ENCODE measurements at places on chromosomes 1 and 21.

DNA sequence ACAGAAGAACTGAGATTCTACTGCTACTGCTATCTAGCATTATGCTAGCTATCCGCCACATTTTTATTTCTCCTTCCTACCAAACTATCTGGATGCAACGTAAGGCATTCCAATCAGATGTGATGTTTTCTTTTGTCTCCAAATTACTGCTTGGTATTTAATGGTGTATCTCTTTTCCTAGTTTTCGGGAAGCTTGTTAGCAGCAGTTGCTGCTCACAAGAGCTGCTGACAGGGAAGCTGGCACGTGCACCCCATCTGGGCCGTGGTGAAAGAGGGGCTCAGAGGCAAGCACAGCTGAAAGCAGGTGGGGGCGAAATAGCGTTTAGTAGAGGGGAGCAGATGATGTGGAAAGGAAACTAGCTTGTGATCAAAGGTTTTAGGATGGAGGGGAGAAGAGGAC, 57.3 kb downstream of the JAK1 start:
- no peak for DNase-seq

GRCh38 chr1:111742938-111743549, 3.8 kb upstream of the INKA2 start:
- no peak for DNase-seq

GRCh38 chr21:38388647-38389353, 109.5 kb downstream of the ERG start:
- DNase-seq = no peak

DNA sequence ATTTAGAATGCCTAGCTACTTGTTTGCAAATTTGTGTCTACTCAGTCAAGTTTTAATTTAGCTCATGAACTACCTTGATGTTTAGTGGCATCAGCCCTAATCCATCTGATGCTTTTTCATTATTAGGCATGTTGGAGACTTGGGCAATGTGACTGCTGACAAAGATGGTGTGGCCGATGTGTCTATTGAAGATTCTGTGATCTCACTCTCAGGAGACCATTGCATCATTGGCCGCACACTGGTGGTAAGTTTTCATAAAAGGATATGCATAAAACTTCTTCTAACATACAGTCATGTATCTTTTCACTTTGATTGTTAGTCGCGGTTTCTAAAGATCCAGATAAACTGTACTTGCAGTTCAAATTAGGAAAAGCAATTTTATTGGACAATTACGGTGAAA, 7.6 kb downstream of the SOD1 start:
- DNase-seq = no peak

DNA sequence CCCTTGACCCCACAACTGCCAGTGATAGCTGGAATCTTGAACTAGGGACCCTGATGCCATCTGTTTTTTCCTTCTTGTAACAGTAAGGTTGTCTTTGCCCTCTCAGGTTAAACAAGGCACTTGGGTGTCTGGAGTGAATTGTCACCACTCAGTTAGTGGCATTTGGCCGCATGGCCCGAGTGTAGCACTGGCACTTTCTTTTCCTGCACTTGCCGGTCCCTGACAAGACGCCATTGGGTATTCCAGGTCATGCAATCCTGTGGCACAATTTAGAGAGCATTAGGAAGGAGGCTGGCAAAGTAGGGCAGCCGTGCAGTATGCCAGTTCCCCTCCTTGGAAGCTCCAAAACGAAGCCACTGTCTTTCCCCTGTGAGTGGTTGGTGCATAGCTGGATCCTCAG, 70.8 kb downstream of the MRPS6 start:
- no peak for DNase-seq

GRCh38 chr1:199168888-199169585, 530.2 kb downstream of the PTPRC start:
- DNase-seq = no peak

- DNase-seq = no peak
Observed at GRCh38 chr1:62448221-62448933, 11.5 kb downstream of the USP1 start.

DNA sequence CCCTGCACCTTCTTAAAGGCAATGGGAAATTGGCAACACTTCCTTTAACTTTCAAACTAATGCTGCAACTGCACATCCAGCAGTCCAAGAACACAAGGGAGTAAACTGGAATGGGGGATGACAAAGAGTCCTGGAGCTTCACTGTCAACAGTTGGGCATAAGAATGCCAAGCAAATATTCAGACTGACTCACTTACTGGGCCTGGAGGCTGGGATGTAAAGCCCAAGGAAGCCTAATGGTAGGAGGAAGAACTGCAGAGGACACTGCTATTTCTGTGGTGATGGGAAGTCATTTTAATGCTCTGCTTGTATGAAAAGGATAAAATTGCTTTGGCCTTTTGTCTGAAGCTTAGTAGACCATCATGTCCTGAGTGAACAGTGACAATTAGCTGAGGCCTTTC, 15.7 kb upstream of the DMRTA2 start:
- no peak for DNase-seq

GRCh38 chr1:109622137-109622892, 2.7 kb downstream of the AMPD2 start:
- DNase-seq = no peak

GRCh38 chr1:156693848-156694689, 11.3 kb downstream of the CRABP2 start:
- DNase-seq = no peak

GRCh38 chr1:43933386-43934100, at the start of gene ARTN:
TSS of gene ARTN (plus strand) at chr1:43933801. CDS start at chr1:43935657, 1,856 bp downstream.
- no peak for DNase-seq

DNA sequence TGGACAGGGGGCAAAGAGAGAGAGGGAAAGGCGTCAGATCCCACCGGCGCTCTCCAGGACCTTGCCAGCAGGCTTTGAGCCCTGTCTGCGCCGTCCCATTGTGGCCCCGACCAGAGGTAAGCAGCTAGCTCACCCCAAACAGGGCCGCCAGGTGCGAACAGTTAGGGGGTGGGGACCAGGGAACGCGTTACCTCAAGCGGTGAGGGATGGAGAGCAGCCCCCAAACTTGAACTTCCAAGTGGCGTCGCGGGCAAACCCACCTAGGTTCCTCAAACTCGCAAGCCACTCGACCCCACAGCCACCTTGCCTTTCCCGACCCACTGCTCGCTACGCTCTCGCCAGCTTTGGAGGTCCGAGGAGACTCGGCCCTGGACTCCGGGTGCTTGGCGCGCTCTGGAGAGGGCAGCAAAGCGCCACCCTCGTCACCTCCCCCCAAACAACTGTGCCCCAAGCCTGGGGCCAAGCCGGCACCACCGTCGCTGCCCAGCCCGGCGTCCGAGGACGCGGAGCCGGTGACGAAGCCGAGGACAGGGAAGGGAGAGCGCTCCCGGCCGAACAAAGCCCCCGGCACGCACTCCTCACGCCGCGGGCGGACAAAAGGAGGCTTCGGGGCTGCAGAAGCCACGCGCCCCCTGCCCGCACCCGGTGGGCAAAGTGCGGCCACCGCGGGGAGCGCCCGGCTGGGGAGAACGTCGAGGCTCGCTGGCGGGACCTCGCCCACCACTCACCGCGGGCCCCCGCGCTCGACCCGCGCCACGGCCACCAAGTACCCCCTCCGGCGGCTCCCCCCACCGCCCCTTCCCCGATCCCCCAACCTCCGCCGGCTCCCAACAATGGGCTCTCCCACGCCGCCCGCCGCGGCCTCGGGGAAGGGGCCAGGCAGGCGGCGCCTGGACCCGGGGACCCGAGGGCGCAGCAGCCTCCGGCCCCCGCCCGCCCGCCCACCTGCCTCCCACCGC, 976 bp downstream of the SSBP3 start:
- no peak for DNase-seq

GRCh38 chr1:114455102-114455785, 55.8 kb downstream of the TRIM33 start:
- DNase-seq = no peak

DNA sequence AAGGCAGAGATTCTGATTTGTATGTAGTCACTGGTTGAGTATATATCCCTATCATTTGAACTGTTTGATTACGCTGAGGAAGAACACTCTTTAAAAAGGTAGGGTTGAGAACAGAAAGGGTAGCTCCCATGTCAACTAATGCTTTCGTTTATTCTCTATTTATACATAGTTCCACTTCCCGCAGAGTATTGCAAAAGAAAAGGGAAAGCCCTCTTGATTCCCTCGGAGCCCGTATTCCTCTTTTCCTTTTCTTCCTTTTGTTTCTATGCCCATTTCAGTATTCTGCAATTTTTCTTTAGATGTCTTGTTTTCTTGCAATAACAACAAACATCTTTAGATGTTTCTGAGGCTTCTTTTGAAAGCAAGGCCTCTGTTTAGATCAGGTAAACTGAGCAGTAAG, 78.2 kb downstream of the DNTTIP2 start:
- no peak for DNase-seq

DNA sequence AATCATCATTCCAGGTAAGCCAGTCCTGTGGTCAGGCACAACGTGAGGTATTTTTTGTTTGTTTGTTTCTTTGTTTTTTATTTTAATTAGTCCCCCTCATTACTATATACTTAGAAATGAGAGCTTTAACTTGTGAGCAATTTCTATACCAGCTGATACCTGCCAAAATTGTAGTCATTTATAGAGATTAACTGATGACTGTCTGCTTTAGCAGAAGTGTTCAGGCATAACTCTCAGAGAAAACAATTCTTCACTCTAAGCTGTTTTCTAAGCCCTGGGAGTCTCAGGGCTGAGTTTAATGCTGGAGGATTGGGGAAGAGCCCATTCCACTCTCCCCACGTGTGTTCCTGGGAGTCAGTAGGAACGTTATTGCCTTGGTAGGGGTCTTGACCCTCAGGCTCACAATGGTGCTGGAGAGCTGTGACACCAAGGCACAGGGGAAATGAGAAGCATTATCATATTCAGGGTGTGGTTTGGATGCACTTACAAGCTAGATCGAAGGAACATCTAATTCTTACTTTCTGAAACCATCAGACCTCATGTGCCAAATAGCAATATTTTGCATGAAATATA, 168.2 kb downstream of the CLIC6 start:
- no peak for DNase-seq

DNA sequence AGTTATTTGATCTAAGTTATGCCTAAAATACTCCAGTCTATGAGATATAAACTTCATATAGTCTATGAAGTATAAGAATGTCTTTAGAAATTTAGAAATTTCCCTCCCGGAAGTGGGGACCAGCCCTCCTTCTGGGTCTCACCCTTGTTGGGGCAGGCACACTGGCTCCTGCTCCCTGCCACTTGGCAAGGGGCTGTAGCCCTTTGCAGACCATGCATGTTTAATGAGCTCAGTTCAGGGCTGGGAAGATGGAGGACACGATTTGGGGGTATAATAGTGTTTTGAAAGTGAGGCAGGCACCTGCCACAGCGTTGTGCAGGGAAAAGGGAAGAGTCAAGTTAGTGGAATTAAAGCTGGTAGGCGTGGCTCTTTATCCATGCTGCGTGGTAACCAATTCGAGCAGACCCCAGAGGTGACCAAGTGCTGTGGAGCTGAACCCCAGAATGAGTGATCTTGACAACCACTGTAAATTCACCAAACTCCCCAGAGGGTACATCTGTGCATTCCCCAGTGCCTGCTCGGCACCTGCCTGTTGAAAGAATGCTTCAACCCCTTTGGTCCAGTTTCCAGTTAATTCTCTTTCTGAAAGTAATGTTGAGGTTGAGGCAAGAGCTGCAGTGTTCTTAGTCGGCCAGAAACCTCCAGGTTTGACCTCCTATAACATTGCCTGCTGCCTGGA, 79.6 kb downstream of the DOP1B start:
- DNase-seq = no peak

GRCh38 chr1:47592296-47593012, 154.6 kb downstream of the FOXD2 start:
- no peak for DNase-seq

DNA sequence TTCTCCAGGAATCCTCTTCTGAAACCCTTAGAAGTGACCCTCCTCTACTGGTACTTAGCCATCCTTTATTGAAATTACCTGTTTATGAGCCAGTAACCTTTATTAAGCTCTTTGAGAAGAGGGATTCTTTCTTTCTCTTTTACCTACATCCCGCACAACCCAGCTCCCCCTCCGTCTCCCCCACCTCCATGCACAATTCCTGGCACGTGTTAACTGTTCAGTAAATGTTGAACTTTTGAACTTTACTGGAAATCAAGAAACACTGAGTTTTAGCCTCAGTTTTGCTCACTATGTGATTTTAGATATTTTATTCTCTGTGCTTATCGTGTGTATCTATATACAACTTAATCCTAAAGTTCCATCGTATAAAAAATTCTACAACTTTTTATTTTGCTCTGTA, 1.8 kb downstream of the TMED5 start:
- DNase-seq = no peak

DNA sequence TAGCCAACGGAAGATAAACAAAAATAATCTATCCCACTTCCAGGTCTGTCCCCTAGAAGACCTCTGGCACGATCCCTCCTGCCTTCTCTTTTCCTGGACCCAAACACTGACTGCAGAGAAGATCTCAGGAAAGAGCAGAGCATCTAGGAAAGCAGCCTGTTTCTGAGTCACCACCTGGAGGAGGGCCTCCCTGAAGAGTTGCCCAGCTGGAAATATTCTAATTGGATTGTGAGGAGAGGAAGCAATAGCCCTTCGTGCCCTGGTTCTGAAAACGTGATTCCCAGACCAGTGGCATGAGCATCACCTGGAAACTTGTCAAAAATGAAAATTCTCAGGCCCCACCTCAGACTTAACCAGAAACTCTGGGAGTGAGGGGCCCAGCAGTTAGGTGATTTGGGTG, 411.1 kb downstream of the SETD4 start:
- DNase-seq = no peak

DNA sequence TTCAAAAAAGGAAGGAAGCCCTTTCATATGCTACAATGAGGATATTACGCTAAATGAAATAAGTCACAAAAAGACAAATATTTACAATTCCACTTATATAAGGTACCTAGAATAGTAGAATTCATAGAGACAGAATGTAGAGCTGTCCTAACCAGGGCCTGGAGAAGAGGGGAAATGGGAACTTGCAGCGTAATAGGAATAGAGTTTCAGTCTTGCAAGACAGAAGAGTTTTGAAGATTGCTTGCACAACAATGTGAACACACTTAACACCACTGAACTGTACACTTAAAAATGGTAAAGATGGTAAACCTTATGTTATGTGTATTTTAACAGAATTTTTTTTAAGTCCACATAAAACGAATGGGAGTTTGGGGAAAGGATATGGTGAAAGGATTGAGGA, 2.9 kb downstream of the CD1B start:
- no peak for DNase-seq

GRCh38 chr1:171754353-171754705, 12.5 kb upstream of the VAMP4 start:
- DNase-seq = no peak

DNA sequence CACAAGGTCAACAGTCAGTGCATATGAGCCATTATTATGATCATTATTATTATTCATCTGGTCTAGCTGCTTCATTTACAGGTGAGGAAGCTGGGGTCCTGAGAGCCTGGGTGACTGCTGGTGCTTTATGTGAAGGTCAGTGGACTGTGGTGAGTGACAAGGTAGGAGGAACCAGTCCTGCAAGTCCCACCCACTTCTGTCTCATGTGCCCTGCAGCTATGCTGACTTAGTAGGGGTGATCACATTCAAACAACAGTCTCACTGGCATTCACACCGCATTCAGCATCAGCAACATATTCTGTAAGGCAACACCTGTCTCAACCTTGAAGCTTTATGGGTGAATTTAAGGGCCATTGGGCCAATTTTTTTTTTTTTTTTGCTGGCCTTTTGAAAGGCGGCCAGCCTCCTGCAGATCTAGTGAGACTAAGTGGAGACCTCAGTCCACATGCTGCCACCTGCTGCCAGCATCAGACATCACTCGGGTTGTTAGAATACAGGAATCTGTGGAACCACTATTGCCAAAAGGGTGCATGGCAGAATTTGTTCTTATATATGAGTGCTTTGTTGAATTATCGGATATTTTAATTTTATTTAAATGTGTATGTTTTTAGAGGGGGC, 59.9 kb upstream of the CACNA1E start:
- DNase-seq = no peak

GRCh38 chr1:244344001-244344400, 107.7 kb downstream of the ADSS2 start:
- no peak for DNase-seq

Measured in stimulated activated CD4-positive, alpha-beta T cell treated with anti-CD3 and anti-CD28 coated beads, Interleukin-1b, Interleukin-23, amount 100 ng/mL, for 24 hours (primary cell).